ENCODE measurements at places on chromosomes 3 and 15.
A peak's percentile ranks its signal among the peaks of the same experiment; 100 is the strongest.

GRCh38 chr15:85298941-85299340, 81.5 kb upstream of the AKAP13 start:
- DNase-seq: no peak

DNA sequence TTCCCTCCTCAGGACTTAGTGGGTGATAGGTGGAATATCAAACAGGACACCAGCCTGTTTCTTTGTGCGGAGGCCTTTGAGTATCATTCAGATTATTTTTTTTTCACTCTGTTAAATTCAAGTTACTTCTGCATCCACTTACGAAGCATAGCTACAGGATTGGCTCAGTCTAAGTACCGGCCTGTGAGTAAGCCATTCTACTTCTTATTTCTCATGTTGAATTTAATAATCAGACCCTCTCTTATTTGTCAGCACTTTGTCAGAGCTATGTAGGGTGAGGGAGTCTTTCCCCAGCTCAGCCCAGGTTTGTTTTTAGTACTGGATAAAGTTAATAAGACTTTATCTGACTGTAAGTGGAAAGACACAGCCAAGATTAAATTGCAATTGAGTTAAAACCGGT, 54.7 kb downstream of the ITPR1 start:
- DNase-seq: no peak

DNA sequence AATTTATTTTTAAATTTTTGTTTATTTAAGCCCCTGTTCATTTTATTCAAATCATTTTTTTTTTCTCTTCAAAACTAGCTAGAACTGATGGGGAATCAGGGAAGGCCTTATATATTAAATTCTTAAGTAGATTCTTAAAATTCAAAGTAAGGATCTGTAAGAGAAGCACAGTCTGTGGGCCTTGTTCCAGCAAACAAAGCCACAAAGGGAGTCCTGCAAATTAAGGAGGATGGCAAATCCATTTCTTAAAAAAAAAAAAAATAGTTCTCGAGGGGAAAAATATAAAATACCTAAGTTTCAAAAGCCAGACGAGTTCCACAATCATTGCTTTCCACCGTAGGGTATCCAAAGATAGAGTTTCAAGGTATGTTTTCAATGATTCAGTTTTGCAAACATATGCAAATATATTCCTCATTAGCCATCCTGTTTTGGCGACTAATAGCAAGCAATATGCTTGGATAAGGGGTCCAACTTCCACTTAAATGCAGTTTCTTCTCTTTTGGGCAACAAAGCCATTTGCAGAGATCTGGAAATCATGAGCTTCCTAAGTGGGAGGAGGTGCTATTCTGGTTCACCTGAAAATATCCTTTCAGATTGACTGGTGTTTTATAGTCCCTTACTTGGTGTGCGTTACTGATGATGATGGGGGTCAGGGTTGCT, 46.8 kb downstream of the CDIN1 start:
- no peak for DNase-seq

DNA sequence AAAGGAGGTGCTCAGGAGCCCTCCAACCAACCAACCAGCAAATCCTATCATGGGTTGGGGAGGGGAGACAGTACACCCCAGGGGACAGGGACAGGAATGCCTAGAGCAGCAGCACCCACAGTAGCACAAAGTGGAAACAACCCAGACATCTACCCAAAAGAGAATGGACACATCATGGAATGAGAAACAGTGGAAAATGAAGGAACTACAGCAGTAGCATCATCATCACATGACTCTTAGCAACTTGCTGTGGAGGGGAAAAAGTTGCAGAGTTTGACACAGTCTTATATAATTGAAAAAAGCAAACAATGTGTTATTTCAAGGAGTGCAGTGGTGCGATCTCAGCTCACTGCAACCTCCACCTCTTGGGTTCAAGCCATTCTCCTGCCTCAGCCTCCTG, 11.0 kb downstream of the C3orf22 start:
- DNase-seq: no peak

DNA sequence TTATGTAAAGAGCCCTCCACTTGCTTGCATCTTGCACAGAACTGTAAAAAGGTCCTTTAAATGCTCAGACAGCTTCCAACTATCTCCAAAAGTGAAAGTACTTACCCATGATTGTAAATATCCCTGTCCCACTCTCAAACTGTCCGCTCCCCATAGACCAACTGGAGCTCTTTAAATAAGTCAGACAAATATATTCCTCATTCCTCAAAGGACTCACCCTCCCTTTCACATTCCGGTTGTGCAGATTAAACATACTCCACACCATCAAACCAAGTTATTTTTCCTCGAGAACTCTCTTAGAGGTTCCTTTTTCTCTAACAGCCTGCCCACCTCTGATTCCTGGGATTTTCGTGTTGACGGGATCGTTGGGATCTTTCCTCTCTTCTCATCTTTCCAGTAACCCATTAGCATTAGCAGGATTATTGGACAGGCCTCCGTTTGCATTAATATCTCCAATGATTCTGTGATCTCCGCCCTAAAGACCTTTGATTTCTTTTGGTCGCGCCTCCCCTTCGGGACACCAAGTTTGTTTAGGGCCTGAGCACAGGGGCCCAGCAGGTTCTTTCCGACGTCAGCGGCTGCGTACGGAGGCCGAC, 763 bp downstream of the GOLGB1 start:
- DNase-seq: no peak

GRCh38 chr3:62361824-62362223, 11.5 kb downstream of the FEZF2 start:
- DNase-seq: no peak

GRCh38 chr15:88663141-88663621, 24.4 kb downstream of the ISG20 start:
- no peak for DNase-seq

GRCh38 chr15:87498560-87498959, 758.0 kb downstream of the NTRK3 start:
- peak; percentile 31 for DNase-seq

GRCh38 chr3:123089611-123090331, 22.9 kb downstream of the PDIA5 start:
- DNase-seq: peak; percentile 71

GRCh38 chr3:129448186-129448895, 8.3 kb downstream of the IFT122 start:
- DNase-seq: no peak

GRCh38 chr15:64776402-64776786, 1.0 kb upstream of the RBPMS2 start:
- DNase-seq: no peak

DNA sequence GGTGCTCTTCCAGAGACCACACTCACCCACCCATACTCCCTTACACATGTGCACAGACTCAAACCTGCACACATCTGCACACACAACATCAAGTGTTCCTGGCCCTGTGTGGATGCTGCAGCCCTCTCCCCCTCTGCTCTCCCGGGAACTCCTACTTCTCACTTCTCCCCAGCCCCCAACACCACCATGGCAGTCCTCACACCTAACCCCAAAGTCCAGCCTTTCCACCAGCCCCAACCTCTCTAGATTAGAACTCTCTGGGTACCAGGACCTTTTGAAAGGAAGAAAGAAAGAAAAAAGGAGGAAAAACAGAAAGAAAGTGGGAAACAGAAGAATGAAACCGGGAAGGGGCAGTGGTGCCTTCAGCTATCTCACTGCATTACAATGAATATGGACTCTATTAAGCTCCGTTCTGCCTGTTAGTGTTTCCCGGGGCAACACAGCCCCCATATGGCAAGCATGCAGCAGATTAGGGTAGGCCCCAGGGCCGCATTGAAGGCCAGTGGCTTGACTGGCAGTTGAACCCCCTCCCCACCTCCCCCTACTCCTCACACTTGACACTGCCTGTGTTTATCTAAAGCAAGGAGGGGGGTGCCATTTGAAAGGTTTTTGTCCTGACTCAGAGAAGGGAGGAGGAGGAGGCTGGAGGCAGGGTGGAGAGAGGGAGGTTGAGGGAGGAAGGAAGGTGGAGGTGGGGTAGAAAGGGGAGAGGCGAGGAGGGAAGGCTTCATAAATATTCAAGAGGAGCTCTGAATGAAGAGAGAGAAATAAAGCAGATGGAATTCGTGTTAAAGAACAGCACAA, 30.1 kb downstream of the BOC start:
- peak; percentile 92 for DNase-seq

- DNase-seq: no peak
These were observed 523.2 kb downstream of the SOX2 start for GRCh38 chr3:182234881-182235280.

DNA sequence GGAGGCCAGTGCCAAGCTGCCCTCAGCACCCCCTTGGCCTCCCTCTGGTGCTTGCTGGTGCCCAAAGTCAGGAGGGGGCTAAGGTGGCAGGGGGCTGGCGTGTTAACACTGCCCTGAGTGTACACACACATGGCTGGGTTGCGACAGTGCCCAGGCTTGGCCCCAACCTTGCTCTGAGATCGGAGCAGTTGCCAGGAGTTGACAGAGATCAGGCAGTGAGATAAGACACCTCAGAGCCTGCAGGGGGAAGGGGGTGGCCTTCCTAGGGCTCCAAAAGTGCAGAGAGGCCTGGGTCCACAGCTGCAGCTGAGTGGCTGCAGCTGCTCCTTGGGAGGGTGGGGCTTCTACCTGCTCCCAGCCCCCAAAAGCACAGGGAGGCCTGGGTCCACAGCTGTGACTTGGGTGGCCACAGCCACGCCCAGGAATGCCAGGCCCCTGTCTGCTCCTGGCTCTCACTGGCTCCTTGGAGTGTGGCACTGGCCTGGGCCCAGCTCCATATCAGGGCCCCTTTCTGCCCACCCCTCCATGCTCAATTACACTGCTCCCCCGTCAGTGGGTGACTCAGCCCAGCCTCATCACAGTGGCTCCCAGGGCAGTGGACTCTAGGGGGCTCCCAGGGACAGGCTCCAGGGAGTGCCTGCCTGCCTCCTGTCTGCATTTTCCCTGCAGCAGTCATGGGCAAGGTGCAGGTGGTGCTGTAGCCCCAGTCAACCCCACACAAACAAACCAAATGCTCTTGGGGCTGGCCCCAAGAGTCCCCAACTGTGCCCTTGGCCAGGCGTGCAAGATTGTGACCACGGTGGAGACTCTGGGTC, 56.4 kb upstream of the C15orf39 start:
- DNase-seq: no peak

DNA sequence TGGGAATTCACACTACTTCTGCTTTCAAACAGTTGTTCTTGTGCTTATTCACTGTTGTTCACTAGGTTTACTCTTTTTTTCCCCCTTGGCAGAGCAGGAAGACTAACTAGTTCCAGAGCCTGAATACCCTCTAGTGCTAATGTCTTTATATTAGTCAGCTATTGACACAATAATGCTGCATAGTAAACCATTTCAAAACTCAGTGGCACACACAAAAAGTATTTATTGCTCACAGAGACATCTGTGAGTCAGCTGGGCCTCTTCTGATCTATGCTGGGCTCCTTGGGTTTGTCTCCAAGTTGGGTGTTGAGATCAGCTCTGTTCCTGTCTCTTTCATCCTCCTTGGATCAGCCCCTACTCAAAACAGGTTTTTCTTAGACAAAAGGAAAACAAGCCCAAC, 51.1 kb downstream of the RSRC1 start:
- DNase-seq: no peak

- no peak for DNase-seq
These were observed 165.3 kb upstream of the MCTP2 start for GRCh38 chr15:94066046-94066445.

All from spinal cord (tissue), 10 donors.